ENCODE measurements at places on chromosomes 6 and 20.

DNA sequence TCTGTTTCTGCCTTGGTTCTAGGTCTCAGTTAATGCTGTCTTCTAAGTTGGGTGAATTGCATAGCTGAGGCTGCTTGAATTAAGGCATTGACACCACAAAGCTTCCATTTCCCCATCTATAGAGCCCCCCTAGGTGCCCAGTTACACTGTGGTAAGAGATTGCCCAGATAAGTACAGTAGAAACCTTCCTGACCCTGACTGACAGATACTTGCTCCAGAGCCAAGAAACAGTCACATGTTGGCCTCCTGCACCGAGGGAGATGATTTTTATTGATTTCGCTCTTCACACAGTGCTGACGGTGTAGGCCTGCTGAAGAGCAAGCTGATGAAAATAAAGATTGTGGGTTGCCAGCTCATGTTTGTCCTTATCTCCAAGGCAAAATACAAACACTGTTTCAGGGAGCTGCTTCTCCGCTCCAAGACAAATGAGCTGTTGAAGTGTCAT, 67.9 kb downstream of the TRMT11 start:
- peak; percentile 43 for DNase-seq

DNA sequence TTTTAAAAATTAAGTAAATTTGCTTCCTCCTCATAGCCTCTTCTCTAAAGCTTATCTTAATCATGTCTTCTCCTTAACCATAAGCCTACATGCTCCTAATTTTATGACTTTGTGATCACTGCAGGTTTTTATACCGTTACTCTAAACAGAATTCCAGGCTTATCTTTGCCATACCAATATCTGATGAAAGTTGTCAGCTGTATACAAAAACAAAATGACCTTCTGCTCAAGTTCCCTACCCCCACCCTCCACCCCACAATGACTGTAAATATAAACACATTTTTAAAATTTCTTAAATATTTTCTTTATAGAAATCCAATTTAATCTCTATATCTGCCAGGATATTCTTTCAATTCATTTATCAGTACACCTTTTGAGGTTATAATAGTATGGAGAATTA, 60.5 kb upstream of the SGK1 start:
- DNase-seq, result no peak

- no peak for DNase-seq
Measured at GRCh38 chr6:13260101-13260598, 68.2 kb downstream of the TBC1D7 start.

DNA sequence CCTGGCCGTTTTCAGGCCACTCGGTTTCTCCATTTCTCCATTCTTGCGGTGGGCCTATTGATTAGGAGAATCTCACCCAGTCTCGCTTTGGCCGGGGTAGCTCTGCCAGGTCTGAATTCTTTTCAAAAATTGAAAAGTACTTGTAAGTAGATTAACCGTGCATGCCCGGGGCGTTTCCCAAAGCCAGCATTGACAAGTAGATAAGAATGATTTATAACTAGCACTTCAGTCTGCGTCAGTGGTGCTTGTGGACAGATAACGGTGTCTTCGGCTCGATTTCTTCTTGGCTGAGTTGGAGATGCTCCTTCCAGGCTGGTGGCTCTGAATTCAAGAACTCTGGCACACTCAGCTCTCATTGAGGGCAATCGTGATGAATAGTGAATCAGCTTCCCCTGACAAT, 29.0 kb downstream of the SLC24A3 start:
- DNase-seq, result no peak

- DNase-seq, result no peak
Measured at GRCh38 chr6:109095835-109096084, 453 bp downstream of the CEP57L1 start.

GRCh38 chr20:47273591-47274235, 82.8 kb downstream of the ZMYND8 start:
- DNase-seq, result no peak

- DNase-seq, result no peak
Measured at GRCh38 chr6:145031001-145031400, 704.3 kb downstream of the EPM2A start.

GRCh38 chr6:137405806-137406205, 88.4 kb downstream of the OLIG3 start:
- DNase-seq, result no peak

DNA sequence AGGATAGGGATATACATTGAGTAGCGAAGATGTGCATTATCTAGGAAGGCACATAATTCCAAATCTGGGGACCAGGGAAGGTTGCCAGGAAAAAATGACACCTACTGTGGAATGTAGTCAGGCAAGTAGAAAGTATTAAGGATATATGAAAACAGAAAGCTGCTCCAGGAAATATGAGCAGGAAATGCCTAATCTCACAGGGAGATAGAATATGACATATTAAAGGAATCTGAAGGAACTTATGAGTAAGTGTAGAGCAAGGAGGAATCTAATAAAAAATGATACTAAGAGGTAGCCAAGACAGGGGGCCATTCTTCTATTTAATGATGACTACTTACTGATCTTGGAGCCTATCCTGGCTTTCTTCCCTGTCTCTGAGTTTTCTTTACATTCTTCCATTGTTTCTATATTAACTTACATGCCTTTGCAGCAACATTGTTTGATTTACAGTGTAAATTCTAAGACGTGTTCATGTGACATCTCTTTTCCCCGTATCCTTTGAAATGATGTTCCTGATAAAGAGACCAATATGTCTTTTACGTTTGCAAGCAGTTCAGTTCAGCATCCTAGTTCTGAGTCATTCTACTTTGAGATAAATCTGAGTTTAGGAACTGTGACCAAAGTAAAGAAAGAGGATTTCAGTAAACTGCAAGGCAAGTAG, 58.6 kb downstream of the TINAG start:
- no peak for DNase-seq

DNA sequence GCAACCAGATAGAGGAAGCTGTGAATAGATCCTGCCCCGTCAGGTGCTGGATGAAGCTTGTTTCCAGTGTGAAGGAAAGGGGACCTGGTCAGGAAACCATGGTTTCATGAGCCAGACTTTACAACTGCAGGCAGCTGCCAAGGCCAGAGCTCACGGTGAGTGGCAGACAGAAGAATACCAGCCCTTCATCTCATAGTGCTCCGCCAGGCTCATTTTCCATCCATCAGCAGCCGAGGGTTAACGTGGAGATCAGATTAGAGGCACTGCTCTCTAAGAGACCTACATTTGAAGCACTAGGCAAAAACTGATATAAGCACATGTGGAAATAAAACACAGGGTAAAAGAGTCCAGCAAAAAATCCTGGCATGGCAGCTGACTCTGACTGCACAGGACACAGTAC, 172.4 kb downstream of the CD24 start:
- no peak for DNase-seq

DNA sequence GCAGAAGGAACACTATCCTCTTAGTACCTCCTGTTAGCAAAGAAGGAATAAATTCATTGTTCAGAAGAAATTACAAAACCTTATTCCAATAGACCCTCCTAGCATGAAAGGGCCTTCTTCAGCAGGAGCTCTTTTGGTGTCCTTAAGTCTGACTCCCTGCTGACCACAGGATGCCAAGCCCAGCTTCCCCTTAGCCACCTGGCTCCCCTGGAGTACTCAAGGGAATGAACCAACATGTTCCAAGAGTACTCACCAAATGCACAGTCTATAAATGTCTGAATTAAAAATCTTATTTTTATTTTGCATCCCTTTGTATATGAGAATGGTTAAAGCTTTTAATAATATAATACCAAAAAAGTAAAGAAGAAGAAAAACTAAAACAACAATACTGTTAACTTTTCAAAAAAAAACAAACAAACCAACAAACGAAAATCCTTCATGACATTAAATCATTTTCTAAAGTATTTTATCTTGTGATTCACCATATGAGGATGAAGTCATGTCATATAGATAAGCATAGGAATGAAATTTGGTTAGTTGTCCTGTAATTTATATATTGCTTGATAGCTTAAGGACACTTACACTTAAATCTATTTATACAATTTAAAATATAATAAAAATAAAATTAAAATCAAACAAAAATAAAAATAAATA, 1355.1 kb downstream of the HACE1 start:
- no peak for DNase-seq

GRCh38 chr20:32891926-32892660, 33.4 kb downstream of the EFCAB8 start:
- no peak for DNase-seq

DNA sequence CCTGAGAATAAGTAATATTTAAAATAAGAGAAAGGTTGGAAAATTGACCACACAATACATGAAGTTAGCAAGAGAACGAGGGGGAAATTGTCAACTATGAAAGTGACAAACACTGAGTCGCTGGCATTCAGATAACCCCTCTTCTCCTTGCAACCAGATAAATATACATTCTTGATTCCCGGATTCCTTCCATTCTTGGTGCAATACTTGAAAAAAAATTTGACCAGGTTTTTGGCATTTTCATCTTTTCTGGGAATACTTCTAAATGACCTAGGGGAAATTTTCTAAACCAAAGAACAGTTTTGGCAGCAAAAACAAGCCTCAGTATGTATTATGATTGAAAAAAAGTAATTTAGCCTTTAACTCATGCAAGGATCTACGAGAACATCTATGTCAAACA, 164.0 kb downstream of the PDE7B start:
- DNase-seq, result no peak
